ENCODE measurements at places on chromosomes 11 and 22. TPM values are rescaled to one million over a fixed set of nuclear protein-coding genes. Genes with fewer than 3 reads are reported as not detected.
A peak's percentile ranks its signal among the peaks of the same experiment; 100 is the strongest.

Gene ADORA2A
- not detected for total RNA-seq

Gene PPP2R1B
- total RNA-seq = 52.0 TPM

Gene GVQW3
- total RNA-seq = not detected

Gene CYP2D6
- total RNA-seq = 22.8 TPM

DNA sequence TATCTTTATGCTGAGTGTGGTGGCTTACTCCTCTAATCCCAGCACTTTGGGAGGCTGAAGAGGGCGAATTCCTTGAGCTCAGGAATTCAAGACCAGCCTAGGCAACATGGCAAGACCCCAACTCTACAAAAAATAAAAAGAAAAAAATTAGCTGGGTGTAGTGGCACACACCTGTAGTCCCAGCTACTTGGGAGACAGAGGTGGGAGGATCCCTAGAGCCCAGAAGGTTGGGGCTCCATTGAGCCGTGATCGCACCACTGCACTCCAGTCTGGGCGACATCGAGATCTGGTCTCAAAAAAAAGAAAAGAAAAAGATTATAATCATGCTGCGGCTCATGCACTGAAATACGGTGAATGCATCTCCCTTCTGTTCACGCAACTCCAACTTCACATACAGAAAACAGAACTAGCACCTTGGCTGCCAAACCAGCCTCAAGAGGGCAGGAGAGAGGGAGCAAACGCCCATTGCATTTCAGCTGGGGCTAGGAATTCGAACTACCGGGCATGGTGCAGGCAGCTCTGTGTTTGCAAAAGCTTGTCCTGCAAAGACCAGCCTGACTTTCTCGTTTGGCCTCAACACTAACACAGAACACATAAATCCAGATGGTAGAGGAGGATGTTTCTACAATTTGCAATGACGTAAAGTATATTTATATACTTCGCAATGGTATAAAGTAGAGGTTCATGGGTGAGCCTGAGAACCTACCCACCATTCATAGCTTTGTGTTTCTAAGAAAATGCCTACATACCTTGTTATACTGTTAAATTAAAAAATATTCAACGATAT lies 6.3 kb upstream of the SYNGR1 start:
- no peaks in the 10 kb centered on the region for H3K4me1 ChIP-seq
- H3K27me3 ChIP-seq = no peaks in the 10 kb centered on the region
- peak; percentile 75 for DNase-seq
- no peaks in the 10 kb centered on the region for H3K36me3 ChIP-seq

- DNase-seq = peak; percentile 88
- H3K27ac ChIP-seq = peak overlapping the region; percentile 34
- no peaks in the 10 kb centered on the region for H3K36me3 ChIP-seq
- H3K27me3 ChIP-seq = no peaks in the 10 kb centered on the region
- peak overlapping the region; percentile 2 for H3K4me3 ChIP-seq
Observed at GRCh38 chr11:1876361-1877063, 15.2 kb downstream of the PRR33 start.

- no peak for DNase-seq
- no peak overlapping the region for H3K27ac ChIP-seq
- no peaks in the 10 kb centered on the region for H3K4me1 ChIP-seq
- H3K4me3 ChIP-seq = no peak overlapping the region
- H3K27me3 ChIP-seq = no peaks in the 10 kb centered on the region
- H3K36me3 ChIP-seq = no peaks in the 10 kb centered on the region
Observed at GRCh38 chr11:79269611-79270307, 171.1 kb downstream of the TENM4 start.

DNA sequence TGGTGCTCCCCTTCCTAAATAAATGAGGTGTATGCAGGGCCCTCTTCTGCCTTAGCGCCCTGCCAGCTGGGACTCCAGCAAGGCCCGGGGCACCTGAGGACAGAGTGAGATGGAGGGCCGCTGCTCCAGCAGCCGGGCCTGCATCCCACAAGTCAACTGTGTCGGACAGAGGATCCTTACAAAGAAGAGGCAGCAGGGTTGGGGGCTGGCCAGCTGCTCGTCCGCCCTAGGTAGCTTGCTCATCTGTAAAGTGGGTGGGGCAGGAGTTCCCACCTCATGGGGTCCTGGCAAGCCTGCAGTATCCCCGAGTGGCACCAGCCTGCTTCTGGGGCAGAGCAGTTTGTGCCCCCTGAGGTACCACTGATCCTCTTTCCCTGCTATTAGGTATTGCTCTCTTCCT lies 7.6 kb downstream of the TMEM121B start:
- peaks cover 25% of the 10 kb centered on the region for H3K36me3 ChIP-seq
- peaks cover 7% of the 10 kb centered on the region for H3K27me3 ChIP-seq
- no peak overlapping the region for H3K4me3 ChIP-seq
- no peak for DNase-seq

DNA sequence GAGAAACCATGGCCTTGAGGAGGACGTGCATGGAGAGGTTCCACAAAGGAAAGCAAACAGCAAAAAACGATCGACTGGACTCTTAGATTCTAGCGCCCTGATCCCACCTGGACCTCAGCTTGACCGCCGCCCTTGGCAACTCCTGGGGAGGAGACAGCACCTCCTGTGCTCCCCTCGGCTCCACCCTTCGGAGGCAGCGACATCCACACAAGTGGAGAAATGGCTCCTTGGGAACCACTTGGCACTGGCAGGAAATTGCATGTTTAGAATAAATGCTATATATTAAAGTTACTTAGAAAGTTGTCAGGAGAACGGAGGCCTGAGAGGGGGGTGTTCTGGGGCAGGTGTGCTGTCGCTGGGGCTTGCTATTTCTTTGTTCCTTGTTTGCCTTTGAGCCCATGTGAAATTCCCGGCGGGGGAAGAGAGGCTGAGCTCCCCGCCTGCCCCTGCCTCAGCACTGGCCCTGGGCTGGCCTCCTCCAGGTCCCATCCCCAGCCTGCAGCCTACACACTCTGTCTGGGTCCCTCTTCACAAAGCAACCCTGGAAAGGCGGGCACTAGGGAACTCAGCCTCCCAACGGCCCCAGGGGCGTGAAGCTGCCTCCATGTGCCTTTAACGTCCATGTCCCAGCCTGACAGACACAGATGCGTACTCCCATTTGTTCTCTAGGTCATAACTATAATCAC lies 395.3 kb downstream of the BRD1 start:
- no peak for DNase-seq
- no peak overlapping the region for H3K4me3 ChIP-seq
- no peaks in the 10 kb centered on the region for H3K36me3 ChIP-seq
- no peak overlapping the region for H3K27ac ChIP-seq
- no peaks in the 10 kb centered on the region for H3K4me1 ChIP-seq

Measured in stomach (tissue), 19 donors.